ENCODE measurements at places on chromosomes 16 and 17. TPM values are rescaled to one million over a fixed set of nuclear protein-coding genes. Genes with fewer than 3 reads are reported as not detected.

DNA sequence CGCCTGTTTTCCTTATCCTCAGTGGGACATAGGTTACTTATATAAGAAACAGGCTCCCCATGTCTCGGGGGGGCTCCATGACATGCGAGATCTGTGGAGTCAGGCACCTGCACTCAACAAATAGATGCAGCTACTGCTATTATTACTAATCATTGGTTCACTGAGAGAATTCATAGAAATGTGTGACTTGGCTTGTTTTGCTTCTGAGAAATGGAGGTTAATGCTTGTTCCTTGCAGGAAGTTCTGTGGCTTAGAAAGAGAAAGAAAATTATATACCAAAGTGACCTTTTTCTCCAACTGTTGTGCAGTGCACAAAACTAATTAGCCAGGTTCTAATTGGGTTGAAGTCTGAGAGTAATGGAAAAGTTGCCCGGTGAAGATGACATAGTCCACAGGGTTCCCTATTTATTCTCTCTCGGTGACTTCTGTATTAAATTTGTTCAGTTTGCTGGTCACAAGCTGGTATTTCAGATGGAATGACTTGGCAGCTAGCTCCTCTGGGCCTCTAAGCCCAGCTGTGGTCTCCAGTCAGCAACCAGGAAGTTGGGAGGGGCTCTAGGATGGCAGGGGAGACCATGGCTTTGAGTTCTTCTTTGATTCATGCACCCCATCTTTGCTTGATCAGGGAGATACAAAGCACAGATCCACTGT is 17.6 kb upstream of the MAF start:
- DNase-seq = no peak

DNA sequence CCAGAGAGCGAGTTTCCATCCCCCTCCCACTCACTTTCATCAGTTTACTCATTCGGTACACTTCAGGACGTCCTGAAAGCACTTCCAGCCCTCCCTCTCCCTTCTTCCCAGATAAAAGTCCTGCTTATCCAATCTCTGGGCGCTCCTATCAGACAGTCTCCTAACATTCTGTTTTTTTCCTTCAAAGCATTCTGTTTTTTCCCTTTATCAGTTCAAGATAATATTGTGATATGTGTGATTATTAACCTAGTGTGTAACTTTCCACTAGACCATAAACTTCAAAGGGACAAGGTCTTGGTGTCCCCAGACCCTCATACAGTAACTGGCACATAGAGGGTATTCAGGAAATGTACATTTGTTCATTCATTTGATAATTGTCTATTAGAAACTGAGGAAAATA is 24.4 kb upstream of the C16orf87 start:
- no peak for DNase-seq

DNA sequence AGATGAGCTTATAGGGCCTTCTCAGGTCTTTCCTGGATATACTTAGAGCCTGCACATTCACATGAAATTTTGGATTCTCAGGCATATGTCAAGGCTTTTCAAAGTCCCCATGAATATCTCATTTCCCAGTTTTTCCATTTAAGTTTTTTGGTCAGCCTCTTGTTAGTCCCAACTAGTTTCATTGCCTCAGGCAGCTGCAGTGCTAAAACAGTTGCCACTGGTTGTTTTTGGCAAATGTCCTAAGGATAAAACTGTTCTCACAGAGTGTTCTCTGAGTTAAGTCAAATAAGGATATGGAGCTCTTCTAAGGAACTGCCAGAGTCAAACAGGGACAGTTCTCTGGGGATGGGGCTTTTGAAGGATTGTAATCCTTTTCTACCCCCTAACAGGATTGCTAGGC is 39.9 kb upstream of the ABCC11 start:
- no peak for DNase-seq

DNA sequence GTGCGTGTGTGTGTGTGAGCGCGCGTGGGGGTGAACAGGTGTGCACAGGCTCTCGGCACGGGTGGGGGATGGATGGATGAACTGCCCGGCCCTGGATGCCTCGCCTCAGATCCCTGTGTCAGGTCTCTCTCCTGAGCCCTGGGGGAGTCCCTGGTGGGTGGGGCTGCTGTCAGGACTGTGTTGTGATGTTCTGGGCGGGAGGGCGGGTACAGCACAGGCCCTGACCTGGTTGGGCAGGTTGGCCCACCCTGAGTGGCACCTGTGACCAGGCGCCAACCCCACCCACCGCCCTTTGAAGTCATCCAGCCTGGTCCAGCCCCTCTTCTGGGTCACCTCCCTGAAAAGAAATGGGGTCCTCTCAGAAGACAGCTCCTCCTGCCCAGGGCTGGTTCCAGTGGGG is 41.6 kb upstream of the TAC4 start:
- DNase-seq = no peak

DNA sequence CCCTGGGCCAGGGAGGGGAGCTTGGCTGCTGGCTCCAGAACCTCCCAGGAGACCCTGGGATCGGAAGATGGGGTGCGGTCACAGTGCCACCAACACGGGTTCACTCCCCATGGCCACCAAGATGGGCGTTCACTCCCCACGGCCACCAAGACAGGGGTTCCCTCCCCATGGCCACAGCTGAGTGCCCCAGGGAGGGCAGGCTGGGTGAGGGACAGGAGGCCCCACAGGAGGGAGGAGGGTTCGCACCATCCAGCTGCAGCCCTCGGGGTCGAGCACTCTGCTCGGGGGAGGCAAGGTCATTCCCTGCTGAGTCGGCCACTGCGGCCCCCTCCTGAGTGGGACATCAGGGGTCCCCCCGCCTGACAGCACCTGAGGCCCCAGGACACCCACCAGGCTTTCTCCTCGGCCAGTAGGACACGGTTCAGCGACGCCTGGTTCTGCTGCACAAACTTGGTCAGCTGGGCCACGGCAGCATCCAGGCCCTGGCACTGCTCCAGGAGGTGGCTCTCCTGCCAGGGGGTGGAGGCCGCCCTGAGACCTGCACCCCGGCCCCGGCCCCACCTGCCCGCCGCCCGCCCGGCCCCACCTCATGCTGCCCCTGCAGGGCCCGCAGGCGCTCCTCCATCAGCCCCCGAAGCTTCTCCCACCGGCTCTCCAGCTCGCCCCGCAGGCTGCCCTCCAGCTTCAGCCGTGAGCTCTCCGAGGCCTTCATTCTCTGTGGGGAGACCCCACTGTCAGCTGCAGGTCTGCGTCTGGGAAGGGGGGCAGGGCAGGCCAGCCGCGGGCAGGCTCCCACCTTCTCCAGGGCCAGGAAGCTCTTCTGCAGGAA is 5.9 kb downstream of the CCDC154 start:
- no peak for DNase-seq

DNA sequence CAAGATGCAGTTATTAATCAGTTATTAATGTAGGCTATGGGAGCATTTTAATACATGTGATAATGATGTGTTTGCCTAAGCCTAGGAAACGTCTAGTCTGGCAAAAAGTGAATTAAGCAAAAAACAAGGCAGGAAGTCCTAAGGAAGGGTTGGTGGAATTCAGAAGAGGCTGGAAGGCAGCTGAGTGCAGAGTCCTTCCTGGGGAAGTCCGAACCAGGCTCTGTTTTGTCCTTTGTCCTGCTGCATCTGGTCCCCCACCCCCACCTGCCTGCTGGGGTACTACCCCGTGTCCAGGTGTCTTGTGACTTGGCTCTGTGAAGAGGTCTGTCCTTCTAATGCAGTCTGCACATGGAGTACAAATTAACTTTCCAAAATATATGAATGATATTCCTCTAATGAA is 1.5 kb upstream of the MYH10 start:
- DNase-seq = no peak

The NACA2 gene
- not detected for total RNA-seq

The PSKH1 gene
- total RNA-seq = 20.9 TPM

The TP53TG3B gene
- total RNA-seq = not detected

Measured in kidney epithelial cell (primary cell).